ENCODE measurements at places on chromosomes 12 and 14.
A peak's percentile ranks its signal among the peaks of the same experiment; 100 is the strongest.

DNA sequence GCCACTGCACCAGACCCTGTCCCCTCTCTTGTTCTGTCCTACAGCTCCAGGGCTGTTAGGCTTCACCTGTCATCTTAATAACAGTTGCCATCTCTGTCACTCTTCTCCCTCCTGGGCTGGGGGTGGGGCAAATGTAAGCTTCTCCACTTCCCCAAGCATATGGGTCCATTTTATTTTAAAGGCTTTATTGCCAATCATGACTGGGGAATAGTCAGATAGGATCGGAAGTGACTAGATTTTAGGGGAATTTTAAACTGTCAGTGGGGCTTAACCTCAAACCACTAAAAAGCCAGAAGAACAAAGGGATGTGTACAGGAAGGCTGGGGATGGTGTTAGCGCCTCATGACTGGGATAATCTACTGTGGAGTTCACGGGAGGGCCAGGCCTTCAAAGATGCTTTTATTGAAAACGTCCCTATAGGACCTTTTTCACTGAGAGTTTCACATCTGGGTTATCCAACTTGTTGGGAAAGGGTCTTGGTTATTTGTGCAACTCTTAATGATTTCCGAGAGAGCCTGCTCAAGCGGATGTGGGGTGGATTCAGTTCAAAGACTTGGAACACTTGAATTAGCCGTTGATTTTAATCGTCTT, 41.6 kb downstream of the CHST11 start:
- peak; percentile 63 for DNase-seq

DNA sequence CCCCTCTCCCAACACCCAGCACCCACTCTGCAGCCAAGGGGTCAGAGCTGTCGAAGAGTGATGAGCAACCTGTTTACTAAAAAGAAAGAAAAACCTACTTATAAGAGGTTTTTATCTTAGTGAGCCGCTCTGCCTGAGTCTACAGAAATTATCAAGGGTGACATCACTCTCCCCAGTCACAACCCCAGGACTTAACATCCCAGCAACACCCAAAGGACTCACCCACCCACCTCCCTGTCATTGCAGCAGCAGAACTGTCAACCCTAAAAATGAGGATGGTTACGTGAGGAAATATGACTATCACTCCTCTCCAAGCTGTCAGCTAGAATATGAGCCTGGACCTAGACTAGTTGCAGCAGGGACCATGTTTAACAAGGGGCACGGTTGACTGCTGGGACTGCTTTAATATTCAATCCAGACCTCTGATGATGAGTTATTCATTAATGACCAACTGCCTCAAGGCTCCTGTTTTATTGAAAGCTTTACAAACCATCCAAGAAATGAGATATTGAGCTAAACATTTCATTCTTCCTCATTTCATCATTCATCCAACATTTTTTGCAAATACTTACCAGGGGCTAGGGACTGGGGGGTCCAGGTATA, 53.9 kb upstream of the FICD start:
- no peak for DNase-seq

DNA sequence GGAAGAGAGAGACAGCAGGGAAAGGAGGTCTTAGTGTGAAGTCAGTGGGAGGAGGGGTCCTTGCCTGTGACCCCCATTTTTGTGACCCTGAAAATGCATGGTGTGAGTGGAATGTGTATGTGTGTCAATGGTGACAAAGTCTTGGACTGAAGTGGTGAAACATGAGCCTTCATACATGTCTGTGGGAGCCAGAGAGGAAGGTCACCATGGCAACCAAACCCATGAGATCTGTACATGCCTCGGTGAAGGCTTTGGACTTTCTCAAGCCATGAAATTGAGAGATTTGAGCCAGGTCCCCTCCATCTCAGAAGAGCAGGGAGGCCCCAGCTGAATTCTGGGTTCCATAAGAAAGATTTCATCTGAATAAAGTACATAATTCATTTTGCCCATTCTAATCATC, 108.7 kb downstream of the TTC8 start:
- no peak for DNase-seq

DNA sequence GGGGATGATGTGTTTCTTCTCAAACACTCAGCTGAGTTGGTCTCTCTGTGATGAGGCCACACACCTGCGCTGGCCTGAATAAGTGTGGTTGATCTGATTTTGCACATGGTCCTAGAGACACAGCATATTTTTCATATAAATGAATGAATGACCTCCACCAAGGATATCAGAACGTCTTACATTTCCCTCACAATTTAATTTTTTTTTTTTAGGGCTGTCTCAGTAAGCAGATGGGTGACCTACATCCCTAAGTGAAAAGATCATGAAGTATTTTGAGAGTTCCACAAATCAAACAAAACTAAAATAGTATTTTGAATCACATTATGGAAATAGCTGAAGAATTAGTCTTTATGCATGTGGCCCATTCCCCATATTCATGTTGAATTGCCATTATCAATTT, 333.7 kb upstream of the TMTC1 start:
- DNase-seq = no peak

DNA sequence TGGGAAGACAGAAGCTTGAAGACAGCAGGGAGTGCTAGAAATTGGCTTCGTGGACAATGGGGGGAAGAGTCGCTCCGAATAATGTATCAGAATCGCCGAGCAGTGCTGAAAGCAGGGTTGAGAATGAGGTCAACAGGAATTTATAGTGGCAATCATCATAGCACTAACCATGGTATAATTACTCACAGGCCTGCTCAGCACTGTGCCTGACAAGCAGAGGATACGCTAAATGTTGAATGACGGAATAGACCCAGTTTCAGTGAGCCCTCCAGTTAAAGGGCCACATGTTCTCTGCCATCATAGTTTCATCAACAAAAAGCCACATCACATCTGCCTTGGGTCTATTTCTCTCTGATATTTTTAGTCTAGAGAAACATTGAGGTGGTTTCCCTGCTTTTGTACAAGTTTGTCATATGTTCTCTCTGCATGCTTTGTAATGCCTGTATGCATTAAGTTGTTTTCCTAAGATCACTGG, 130.3 kb upstream of the EGLN3 start:
- peak; percentile 65 for DNase-seq

DNA sequence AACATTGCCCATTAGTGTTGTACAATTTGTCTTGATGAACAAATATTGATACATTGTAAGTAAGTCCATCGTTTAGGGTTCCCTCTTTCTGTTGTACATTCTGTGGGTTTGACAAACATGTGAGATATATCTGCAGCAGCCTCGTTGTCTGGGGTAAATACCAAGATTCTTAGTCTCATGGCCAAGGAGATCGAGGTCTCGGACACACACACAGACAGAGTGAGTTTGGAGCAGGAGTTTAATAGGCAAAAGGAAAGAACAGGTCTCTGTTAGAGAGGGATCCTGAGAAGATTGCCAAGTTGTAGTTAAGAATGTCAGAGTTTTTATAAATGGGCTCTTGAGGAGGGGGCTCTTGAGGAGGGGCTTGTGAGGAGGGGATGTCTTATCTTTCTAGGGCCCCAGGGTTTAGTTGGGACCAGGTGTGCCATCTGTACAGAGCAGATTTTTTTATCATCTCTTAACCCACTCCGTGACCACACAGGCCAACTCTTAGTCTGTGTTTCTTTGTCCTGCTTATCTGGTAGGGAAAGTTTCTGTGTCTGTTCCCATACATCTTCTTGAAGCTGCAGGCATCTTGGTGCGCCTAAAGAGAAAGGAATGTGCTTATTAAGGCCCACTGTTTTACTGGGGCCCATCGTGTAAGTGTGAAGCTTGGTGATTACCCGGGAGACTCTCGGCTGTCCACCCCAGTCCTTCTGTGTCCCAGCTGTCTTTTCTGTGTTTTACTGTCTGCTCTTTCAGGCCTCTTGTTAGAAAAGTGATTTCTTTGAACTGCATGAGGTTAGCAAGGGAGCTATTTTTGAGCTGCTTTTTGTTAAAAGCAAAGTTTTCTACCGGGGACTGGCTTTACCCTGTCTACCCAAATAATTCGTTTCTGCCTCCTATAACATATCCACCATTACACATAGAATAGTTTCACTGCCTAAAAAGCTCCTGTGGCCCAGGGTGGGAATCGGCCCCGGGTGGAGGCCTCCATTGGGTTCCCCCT, 22.4 kb upstream of the CLEC2D start:
- peak; percentile 22 for DNase-seq

DNA sequence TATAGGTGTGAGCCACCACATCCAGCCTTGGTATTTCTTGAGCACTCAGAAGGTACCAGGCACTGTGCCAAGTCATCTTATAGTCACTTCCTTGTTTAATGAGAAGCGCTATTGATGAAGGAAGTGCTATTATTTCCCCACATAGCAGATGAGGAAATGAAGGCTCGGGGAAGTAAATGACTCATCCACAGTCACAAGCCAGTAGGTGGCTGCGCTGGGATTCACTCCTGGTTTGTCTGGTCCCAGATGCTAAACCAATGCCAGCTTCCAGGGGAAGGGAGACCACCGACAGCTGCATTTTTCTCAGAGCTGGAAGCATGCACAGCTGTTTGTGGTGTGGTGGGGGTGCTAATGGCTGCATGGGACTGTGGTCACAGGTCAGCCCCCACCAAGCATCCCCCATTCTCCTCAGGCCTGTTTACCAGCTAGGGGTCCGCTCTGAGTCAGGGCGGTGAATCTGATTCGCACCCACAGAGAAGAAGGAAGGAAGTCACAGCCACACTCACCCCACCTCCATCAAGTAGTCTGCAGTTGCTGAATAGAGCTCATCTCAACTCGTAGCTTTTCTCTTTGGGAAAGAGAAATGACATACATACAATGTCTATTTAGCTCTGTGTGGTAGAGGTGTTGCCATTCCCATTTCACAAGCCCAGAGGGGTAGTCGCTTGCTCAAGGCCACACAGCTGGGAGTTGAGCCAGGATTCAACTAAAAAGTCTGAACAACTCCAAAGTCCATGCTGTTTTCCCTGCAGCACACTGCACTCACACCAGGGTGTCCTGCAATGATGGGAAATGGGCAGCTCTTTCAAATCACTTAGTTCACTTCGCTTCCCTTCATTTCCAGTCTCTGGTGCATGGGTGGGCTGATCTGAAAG, 6.3 kb upstream of the LTBP2 start:
- DNase-seq = peak; percentile 80

DNA sequence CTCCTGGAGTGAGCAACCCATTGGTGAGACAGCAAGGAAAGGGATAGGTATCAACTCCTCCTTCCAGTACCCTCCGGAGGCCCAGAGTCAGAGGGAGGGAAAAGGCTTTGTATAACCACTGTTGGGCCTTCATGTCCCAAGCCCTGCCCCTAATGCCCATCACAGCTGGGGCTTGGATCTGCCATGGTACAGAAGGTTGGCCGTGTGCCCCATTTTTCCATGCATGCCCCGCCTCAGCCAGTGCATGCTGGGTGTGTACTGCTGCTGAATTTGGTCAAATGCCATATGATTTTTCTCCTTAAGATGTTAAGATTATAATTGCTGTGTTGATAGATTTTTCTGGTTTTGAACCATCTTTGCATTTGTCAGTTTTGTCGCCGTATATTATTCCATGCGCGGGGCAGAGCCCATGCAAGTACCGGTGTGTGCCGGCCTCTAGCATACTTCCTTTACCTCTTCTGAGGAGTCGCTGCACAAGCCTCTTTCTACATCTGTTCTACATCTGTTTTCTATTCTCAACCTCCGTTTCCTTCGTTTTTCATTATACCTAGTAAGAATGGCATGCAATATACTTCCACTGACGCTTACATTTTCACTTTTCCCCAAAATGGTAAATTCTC, 26.6 kb downstream of the PPP2R5C start:
- no peak for DNase-seq

DNA sequence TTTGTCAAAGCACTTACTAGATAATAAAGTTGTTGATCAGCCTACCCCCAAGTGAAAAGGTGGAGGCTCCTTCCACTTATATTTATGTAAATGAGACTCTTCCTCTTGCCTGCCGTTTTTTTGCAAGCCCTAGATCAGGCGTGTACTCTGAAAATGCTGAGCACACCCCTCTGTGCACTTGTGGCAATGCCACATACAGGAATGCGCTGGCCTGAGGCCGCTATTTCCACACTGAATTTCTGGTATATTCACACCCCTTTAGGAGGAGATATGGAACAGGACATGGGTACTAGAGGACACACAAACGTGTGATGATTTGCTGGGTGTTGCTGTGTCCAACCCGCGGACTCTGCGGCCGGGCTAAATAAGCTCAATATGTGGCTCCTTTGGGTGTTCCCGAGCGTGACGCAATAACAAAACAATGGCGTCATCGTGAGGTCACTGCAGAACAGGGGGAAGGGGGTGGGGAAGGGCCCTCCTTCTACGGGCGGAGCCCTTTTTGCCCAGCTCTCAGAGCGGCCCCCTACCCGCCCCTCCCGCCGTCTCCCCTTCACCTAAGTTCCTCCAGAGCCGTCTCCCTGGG, 554 bp upstream of the TSPAN31 start:
- DNase-seq = no peak

DNA sequence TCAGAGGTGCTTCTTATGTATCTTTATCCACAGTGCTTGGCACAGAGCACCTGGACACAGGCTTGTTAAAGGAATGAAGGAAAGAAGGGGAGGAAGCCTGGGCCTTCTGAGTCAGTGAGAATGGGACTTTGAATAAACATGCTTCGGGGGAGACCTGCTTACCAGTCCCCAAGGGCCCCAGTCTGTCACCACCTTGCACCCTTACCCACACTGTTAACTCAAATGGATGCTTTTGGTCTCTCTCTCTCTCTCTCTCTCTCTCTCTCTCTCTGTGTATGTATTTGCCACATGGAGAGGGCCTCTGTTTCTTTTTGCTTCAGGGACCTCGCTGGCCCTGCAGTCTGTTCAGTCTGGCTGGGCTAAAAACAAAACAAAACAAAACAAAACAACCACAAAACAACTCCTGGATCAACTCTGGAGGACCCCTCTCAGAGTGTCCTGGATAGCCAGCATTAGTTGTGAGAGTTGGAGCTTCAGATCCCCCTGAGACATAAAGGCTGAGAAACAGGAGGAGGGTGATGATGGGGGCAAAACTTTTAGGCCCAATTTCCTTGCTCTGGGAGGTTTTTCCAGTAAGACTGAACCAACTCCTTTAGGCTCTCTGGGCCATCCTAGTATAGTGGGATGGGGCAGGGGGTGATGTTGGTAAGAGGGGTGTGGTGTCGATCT, 1.9 kb downstream of the KIF5A start:
- no peak for DNase-seq

DNA sequence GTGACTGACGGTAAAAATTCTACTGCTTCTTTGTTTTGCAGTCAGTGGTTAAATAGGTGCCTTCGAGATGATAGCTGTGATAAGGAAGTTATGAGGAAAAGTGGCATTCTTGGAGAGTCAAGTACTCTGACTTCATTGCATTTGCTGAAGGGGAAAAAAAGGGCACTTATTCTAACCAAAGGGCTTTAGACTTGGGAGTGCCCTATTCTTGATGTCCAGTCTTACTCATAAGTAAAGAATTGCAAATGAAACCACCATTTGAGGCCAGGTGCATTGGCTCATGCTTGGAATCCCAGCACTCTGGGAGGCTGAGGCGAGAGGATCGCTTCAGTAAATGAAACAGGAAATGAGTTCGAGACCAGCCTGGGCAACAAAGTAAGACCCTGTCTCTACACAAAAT, 40.3 kb downstream of the BRAP start:
- DNase-seq = peak; percentile 66
